Urinary bladder (tissue), 4 donors: ENCODE measurements at places on chromosomes 7 and 10. TPM values are rescaled to one million over a fixed set of nuclear protein-coding genes. Genes with fewer than 3 reads are reported as not detected.

The GPRIN2 gene
- 0.27 TPM for polyA plus RNA-seq

The PRRT4 gene
- 1.3 TPM for polyA plus RNA-seq

The SYT15B gene
- polyA plus RNA-seq = 6.7 TPM

The ZSCAN25 gene
- 7.9 TPM for polyA plus RNA-seq

The PPIF gene
- polyA plus RNA-seq = 39.4 TPM

The TRIM73 gene
- polyA plus RNA-seq = 3.1 TPM

The ZNF239 gene
- 5.3 TPM for polyA plus RNA-seq

The TMEM196 gene
- 0.05 TPM for polyA plus RNA-seq

The AKR1C3 gene
- 74.4 TPM for polyA plus RNA-seq

The EN2 gene
- polyA plus RNA-seq = 0.06 TPM

The PRXL2A gene
- polyA plus RNA-seq = 59.1 TPM

The CAMK2B gene
- polyA plus RNA-seq = 0.32 TPM

- no peak for DNase-seq
Measured at GRCh38 chr7:20301311-20301939, 29.3 kb upstream of the ITGB8 start.

DNA sequence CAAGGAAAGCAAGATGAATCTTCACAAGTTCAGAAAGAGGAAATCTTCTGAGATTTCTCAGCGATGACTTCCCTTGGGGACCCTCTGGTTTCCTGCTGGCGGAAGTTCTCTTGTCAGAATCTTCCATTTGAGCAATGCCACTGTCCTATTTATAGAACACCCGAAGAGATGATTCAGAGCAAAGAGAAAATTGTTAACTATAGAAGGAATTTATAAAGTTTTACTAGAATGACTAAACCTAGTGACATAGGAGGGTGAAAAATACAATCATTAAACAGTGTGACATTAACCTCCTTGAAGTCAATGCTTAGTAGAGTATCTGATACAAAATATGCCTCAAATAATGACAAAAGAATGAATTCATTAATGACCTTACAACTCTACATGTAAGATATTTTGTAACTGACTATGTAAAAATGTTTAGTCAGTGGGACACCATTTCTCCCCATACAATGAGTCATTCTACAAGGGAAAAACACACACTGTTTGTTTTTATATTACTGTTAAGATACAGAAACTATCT lies 206.5 kb upstream of the CNTNAP2 start:
- DNase-seq = no peak

DNA sequence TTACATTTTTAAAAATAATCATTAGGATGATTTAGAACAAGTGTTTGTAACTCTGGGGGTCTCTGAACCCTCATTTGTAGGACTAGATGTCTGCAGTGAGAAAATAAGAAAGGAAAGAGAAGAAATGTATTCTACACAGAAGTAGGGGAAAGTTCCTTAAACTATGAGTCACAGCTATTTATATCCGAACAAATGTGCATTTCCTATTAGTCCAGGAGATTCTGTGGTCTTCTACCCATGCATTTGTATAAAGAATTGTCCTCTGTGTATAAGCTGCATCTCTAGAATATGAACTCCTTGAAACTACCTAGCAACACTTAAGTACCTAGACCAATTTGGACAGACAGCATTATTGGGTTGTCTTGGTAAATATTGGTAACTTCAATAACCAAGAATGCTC lies 15.9 kb upstream of the CD36 start:
- no peak for DNase-seq

DNA sequence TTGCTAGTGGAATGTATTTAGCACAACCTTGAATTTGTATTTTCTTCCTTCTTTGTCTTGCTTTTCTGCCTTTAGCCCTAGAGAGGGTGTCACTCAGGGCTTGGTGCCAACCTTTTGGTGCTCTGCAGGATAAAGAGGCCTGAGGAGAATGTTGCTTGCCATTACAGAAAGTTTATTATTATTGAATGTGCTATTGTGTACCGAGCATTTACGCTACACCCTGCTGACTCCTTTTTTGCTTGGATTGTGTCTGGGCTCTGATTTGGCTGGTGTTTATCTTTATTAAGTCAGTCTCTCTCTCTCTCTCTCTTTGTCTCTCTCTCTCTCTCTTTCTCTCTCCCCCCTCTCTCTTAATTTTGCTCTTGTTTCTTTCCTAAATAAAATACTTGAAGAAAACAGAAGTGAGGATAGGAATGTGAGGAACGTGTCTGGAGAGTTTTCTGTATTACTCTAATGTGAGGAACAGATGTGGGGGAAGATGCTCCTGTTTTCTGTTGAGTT lies 284.4 kb upstream of the PHYHIPL start:
- no peak for DNase-seq

- DNase-seq = no peak
Measured at GRCh38 chr7:35817930-35818329, 17.1 kb downstream of the SEPTIN7 start.

GRCh38 chr7:37102518-37103137 lies 346.0 kb downstream of the ELMO1 start:
- DNase-seq = no peak

GRCh38 chr10:32253821-32254220 lies 93.1 kb downstream of the EPC1 start:
- no peak for DNase-seq

GRCh38 chr10:36573246-36573645 lies 552.2 kb upstream of the ANKRD30A start:
- DNase-seq = no peak

DNA sequence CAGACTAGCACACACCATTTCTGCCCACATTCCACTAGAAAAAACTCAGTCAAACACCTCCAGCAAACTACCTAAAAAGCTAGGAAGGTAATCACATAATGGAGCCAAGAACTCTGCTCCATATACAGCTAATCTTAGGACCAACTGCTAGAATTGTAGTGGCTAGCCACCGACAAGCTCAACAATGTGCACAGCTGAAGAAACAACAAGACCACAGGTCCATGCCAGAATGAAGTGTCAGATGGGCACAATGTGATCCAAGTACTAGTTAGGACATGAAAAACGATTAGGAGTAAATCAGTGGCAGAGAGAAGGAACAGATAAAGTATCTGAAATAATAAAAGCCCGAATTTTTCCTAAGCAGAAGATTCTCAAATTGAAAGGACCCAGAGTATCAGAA lies 38.6 kb downstream of the TMEM106B start:
- no peak for DNase-seq

DNA sequence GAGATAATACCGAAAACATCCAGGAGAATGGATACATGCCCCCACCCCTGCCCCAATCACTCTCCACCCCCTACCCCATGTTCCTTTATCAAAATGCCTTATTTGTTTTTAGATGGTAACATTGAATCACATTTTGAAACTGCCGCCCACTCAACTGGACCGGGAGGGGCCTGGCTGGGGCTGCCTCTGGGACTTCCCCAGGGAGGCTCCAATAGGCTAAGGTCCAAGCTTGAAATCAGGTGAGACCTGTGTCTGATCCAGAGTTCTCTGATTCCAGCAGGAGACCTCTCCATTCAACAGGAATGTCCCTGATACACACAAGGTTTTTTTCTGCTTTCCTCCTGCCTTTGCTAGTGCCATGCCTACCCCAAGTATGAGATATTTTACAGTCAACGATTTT lies 43.8 kb upstream of the ACSL5 start:
- DNase-seq = no peak

DNA sequence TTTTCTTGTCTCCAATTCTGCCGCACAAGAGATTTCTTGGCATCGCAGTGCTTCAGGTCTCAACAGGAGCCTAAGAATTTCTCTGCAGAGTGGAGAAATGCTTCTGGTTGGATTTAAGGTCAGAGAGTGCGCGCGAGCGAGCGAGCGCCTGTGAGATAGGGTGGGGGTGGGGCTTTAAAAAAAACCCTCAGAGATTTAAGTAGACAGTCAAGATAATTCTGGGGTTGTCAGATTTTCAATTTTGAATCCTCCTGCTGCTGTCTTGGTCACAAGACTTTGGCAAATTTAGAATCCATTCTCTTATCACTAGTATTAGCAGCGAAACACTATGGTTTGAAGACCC lies 49.7 kb downstream of the CPEB3 start:
- no peak for DNase-seq

DNA sequence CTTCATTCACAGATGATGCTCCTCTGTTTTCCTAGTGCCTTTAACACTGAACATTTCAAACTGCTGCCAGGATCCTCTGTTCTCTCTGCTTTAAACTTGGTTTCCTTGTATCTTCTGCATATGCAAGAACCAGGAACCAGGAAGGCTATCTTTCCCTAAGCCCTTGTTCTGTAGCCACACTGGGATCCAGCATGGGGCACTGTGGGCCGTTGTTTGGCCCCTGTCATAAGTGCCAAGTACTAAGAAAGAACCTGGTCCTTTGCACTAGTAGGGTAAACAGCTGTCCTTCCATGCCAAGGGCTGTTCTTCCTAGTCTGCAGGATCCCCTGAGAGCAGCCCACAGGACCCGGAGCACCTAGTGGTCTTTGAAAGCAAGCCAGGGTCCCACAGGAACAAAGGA lies 49.0 kb upstream of the TRIM8 start:
- DNase-seq = no peak

- no peak for DNase-seq
Measured at GRCh38 chr7:106041140-106041717, 70.9 kb downstream of the SYPL1 start.

DNA sequence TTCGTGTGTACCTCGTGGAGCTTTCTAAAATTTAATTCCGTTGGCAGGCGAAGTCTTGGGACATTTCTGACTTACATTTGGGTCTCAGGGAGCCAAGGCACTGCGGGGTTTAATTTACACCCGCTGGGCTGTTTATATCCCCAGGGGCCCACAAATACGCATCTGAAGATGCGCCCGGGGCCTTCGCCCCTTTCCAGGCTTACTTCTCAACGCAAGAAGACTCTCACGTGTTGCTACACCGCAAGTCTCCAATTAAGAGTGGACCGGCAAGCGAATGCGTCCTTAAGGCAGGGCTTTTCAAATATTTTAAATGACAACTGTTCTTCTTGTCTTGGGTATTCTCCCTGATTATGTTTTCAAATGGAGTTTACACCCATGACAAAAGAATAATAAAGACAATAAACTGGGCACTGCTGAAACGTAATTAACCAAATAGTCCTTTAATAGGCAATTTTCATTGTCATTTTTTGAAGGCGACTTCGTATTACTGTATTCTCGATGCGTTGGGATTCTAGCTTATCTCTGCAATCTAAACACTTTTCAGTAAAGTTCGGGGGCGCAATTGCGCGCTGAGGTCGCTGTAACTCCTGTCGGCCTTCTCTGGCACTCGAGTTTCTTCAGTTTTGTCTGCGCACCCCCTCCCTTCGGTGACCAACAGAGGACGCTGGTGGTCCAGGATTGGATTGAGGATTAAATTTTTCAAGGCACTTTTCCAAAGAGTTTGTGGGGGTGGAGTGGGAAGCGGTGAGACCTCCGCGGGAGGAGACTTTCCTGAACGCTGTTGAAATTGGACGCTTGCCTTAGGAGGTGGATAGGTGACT lies 837 bp upstream of the IGFBP3 start:
- DNase-seq = peak; percentile 66

DNA sequence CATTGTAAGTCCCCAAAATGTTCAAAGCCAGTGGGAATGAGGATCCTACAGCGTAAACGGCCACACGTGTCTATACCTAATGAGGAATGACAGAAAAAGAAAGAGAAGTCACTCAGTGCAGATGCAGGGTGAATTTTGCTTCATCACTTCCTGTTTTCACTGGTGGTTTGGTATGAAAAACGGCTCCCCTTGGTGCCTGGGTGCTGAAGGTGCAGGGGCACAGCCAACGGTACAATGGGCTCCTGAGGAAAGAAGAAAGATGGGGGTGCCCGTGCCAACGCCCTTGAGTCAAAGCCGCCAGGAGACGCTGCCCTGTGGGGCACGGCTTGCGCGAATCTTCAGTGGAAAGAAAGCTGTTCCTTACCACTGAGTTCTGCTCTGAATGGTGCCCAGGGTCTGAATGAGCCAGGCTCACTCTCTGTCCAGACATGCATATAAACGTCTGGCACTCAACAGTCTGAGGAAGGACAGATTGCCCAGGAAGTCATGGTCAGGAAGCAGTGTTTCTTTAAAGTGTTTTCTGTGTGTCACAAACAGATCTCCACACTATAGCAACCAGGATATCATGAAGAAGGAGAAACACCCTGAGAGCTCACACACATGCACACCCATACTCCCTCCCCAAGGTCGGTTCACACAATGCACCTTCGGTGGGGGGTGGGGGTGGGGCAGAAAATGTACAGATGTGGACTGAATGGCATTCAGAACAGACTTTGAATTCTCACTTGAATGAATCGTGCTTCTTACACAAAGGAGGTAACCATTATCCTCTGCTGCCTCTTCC lies 105.8 kb downstream of the ELMO1 start:
- DNase-seq = no peak

- DNase-seq = no peak
Measured at GRCh38 chr7:64611717-64612116, 48.8 kb upstream of the ZNF680 start.

DNA sequence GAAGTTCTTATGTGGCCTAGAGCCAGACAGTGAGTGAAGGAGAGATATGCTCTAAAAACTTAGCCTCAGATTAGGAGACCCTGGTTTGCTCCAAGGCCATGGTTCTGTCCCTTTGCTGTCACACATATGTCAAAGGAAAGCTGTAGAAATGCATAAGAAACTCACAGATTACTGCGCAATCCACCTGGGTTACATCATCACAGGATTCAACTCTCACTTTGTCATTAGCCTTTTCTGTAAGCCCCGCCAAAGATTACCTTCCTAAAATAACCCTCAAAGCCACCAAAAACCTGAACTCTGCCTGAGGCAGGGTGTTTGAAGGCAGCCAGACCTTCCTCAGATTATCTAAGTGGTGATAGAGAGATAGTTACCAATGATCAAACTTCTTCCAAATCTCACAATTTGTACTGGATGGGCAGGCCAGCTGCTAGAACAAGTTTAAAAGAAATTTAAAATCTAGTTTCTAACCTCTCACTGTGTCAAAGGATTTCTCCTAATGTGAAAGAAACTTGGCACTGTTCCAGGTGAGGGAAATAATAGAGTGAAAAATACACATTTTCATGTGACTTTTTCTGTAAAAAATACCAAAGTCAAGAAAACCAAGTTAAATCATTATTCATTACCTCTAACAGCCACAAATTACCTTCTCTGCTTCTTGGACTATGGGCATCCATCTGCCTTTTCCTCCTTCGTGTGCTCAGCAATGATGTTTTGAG lies 567.2 kb downstream of the SUGCT start:
- no peak for DNase-seq

GRCh38 chr10:114279289-114279688 lies 40.2 kb downstream of the VWA2 start:
- no peak for DNase-seq

GRCh38 chr10:88114368-88114767 lies 250.9 kb downstream of the PTEN start:
- no peak for DNase-seq

- DNase-seq = no peak
Measured at GRCh38 chr7:49166441-49166840, 242.1 kb downstream of the CDC14C start.

DNA sequence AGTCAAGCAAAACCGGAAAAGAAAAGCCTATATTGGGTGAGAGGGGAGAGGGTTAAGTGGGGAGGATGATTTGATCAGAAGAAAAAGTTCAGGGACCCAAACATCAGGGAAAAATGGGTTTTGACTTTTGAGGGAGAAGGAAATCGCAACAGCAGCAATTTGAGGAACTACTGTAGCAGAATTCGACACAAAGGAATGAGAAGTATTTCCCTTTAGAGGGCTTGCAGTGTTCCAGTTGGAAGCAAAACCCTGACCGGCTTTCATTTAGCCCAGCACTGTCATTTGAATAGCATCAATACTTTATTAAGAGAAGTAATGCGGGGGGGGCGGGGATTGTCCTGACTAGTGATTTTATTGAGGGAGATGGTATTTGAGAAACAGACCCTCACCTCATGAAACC lies 37.2 kb upstream of the GATA3 start:
- no peak for DNase-seq
